Colonic mucosa (tissue), 4 donors: ENCODE measurements at places on chromosomes 1 and 21.
A peak's percentile ranks its signal among the peaks of the same experiment; 100 is the strongest.

DNA sequence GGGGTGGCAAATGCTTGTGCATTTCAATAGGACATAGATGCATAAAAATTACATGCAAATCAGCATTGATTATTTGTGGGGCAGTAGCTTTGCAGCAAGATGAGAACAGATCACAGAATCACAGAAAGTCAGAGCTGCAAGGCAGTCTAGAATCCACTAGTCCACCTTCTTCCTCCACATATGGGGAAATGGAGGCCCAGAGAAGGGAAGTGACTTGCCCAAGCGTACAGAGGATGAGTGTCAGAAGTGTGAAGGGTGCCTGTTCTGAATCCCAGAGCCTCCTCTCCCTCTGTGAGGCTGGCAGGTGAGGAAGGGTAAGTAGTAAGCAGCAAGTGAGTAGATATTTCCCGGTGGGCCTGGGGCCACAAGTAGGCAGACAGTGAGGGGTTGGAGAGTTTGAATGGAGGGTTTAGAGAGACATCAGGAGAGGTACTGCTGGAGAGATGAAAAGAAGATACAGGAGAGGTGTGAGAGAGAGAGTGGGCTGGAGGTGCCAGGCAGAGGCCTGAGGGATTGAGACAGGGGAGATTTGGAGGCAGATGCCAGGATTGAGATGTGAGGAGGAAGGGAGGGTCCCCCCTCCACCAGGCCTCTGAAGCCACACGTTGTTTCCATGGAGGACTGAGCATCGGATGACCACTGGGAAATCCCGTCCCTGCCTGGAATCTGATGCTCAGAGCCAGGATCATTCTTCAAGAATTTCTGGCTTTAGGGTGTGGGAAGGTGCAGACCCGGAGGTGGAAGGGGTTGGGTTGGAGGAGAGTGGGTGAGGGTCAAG is 4.8 kb upstream of the MYOG start:
- DNase-seq = no peak

- DNase-seq = no peak
Measured at GRCh38 chr1:8690253-8690525, 127.3 kb downstream of the RERE start.

DNA sequence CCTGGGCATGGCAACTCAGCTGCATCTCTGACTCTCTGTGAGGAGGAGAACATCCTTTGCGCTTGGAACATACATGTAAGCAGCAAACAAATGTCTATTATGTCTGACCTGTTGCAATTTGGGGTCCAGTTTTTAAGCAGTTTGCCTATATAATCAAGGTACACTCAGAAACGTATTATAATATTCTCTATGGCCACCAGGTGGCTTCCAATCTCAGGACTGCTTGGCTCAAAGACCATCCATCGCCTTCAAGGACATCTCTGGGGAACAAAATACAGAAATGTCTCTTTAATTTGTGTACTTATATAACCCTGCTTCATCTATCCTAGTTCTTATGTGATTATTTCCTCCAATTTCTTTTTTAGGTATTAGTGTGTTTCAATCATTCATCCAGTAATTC is 227.2 kb downstream of the OLFM3 start:
- no peak for DNase-seq

DNA sequence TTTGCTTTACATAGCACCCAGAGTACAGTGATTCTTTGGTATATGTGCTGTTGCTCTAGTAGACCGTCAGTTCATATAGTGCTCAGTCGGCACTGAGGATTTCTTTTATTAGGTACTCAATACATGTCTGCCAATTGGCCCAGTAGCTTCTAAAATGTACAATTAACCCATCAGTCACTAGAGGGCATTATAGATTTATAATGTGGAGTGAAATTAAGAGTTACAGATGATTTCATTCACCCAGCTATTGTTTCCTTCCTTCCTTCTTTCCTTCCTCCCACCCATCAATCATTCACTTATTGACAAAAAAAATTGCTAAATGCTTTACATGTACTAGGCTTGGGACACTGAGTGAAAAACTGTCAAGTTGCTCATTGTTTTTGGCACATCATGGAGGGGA is 263.6 kb upstream of the USP24 start:
- no peak for DNase-seq

DNA sequence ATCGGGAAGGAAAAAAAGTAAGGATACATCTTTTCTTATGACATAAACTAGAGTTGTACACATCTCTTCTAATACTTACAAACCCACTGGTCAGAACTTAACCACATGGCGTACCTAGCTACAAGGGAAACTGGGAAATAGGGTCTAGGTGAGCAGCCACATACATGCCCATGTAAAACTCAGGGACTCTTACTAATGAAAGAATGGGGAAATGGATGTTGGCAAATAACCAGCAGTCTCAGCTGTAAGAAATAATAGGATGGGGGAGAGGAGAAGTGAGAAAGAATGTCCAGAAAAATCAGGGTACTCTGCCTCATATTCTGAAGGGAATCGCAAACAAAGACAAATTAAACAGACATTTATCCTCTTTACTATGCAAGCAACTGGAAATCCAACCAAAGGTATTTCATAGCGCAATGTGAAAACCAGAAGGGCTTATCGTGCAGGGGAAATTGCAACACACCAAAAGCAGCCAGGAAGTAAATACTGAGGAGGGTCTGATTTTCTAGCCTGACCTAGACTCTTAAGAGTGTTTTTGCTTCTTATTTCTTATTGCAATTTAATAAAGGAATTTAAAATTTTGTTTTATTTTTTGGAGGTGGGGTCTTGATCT is 17.5 kb downstream of the GTF2B start:
- no peak for DNase-seq

GRCh38 chr1:222919478-222919865 is 104.6 kb downstream of the DISP1 start:
- no peak for DNase-seq

- no peak for DNase-seq
Measured at GRCh38 chr1:145980457-145980994, 15.9 kb downstream of the TXNIP start.

DNA sequence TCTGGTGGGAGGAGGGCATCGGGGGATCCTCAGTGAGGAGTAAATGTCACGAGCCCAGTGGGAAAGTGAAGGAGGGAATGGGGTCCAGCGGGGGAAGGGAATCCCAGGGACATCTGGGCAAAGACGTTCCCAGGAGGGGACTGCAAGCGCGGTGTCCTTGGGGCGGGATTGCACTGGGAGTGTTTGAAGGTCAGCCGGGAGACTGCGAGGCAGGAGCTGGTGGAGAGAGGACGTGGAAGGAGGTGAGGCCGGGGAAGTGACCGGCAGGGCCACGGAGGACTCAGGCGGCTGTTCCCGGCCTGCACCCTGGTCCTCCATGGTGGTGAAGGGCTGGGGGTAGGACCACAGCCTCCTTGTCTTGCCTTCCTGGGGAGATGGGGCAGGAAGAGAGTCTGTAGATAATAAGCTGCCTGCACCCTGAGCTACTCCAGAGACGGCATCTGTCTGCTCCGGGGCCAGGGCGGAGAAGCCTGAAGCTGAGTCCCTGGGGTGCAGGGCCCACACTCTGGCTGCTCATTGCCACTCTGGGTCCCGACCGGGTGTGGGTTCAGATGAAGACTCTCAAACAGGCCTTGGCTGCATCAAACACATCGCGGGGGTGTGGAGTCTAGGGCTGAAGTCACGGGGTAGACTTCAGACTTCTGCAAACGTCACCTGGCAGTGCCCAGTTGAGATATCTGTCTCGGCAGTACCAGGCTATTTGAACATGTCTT is 264.8 kb downstream of the CAMTA1 start:
- DNase-seq = no peak

- DNase-seq = peak; percentile 63
Measured at GRCh38 chr1:185570962-185571361, 163.2 kb upstream of the HMCN1 start.

GRCh38 chr1:15802234-15802965 is 5.0 kb downstream of the UQCRHL start:
- no peak for DNase-seq

DNA sequence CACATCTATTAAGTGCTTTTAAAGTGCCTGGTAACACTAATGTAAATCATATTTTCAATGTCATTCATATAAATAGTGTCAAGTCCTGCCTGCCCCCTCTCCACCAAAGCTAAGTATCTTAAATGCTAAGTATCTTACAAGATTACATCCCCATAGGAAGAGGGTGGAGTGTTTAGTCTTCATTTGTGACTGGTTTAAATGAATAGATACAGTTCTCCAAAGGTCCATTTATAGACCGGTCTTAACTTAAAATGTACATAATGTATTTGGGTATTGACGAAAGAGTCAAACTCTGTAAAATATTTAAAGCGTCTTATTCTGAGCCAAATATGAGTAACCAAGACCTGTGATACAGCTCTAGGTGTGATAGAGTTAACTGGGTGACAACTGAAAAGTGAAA is 60.2 kb downstream of the POU2F1 start:
- DNase-seq = no peak

DNA sequence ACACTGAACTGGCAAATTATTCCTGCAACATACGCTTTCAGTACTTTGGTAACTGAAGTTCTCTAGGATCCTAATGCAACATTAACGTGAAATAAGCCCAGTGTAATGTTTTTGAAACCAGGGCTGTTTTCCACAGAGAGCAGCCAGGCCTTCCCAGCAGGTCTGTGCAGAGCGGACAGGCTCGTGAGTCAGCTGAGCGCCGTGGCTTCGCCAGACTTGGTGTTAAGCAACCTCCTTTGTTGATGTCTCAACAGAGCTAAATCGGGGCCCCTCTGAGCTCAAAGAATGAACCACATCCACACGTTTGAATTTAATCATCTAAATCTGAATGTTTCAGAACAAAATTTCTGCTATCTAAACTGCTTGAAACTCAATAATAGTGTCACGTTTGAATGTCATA is 181.8 kb upstream of the FMN2 start:
- no peak for DNase-seq

DNA sequence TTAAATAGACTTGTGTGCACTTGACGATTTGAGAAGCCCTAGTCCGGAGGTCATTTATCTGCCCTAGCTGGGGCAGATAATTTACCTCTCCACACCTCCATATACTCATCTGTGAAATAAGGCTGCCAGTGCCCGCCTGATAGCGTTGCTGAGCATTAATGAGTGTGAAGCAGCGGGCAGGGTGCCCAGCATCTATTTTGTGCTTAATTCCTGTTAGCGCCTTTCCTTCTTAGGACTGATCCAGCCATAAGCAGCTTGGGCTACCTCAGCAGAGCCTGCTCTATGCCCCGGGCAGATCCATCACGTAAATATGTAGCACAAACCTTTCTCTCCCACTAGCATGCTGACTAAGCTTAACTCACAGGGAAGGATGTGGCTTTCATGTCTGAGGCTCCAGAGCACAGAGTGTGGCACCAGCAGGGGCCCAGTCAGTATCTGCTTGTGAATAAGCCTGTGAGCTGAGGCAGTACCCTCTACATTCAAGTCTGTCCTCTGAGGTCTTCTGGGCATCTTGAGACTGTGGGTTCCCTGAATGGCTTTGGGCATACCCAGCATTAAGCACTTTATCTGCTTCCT is 21.5 kb upstream of the RNF187 start:
- DNase-seq = no peak
